Sciatic nerve (tissue), 2 donors: ENCODE measurements at places on chromosomes 3 and 15. TPM values are rescaled to one million over a fixed set of nuclear protein-coding genes. Genes with fewer than 3 reads are reported as not detected.

SORD gene
- 15.4 TPM for total RNA-seq

DNA sequence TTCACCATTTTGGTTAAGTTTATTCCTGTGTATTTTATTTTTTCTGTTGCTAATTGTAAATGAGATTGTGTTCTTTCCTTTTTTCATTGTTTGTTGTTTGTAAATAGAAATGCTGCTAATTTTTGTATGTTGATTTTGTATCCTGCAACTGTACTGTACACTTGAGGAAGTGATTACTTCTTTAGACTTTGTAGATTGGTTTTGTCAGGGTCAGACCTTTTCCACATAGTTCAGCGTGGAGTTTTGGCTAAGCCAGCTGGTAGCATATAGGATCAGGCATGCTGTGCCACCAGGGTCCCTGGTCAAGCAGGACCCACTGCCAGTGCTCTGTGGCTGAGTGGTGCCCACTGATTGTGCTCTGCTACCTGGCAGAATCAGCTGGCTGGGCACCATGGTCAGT, 80.1 kb downstream of the CD200 start:
- DNase-seq = no peak

DNA sequence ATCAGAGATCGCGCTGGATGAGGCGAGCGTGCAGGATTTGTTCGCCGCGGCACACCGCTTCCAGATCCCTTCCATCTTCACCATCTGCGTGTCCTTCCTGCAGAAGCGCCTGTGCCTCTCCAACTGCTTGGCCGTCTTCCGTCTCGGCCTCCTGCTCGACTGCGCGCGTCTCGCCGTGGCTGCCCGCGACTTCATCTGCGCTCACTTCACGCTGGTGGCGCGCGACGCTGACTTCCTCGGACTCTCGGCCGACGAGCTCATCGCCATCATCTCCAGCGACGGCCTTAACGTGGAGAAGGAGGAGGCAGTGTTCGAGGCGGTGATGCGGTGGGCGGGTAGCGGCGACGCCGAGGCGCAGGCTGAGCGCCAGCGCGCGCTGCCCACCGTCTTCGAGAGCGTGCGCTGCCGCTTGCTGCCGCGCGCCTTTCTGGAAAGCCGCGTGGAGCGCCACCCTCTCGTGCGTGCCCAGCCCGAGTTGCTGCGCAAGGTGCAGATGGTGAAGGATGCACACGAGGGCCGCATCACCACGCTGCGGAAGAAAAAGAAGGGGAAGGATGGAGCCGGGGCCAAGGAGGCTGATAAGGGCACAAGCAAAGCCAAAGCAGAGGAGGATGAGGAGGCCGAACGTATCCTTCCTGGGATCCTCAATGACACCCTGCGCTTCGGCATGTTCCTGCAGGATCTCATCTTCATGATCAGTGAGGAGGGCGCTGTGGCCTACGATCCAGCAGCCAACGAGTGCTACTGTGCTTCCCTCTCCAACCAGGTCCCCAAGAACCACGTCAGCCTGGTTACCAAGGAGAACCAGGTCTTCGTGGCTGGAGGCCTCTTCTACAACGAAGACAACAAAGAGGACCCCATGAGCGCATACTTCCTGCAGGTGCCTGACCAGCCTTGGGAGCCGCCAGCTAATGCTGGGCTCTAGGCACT, 819 bp downstream of the KLHL40 start:
- DNase-seq = no peak

DNA sequence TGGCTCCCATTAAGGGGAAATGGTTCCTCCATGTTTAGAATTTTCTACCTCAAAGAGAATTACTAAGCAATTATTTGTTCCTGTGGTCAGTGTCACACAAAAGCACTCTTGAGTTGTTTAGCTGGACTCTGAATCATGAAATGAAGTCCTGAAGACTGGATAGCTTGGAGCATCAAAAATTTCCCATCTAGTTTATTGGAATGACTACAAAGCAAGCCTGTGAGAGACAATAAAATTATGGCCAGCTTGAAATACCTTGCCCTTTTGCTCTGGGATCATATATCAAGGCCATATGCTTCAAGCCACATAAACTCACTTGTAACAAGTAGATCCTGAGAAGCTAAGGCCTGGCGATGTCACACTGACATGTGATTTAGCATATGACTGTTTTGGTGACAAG, 292.3 kb downstream of the TIGIT start:
- no peak for DNase-seq

- DNase-seq = no peak
These were observed 183.6 kb downstream of the NSMCE3 start for GRCh38 chr15:29086001-29086400.

TLR9 gene
- total RNA-seq = 1.1 TPM

DNA sequence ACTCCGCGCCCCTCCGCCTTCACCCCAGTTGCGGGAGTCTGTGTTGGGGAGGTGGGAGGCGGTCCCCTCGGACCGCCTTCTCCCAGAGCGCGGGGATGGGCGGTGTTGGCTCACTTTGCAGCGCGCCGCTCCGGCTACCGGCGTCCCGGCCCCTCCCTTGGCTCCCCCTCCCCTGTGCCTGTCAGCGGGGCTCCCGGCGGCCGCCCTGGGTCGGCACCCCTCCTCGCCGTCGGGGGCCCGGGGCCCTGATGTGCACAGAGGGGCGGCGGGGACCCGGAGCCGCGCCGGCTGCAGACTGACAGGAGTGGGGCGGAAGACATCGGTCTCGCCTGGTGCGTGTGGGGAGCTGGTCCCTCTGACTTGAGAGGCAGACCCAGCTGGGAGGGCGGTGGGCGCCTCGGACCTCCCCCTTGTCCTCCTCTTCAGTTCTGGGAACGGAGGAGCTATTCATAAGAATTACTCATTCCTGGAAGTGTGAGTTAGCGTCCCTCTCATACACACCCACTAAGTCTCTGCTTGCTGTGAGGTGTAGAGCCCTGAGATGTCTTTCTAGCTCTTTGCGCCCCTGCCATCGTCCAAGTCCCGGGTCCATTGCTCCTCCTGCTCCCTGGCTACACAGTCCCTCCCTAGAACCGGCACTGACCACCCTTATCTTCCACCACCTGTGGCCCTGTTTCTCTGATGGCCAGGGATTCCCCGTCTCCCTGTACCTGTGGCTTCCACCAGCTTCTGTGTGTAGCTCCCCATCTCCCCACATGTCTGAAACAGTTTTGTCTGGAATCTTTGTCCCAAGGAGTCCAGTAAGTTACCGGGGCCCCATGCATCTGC, 42.3 kb upstream of the ROPN1 start:
- DNase-seq = no peak

- DNase-seq = no peak
These were observed 5.4 kb upstream of the HEG1 start for GRCh38 chr3:125061170-125061569.

DNA sequence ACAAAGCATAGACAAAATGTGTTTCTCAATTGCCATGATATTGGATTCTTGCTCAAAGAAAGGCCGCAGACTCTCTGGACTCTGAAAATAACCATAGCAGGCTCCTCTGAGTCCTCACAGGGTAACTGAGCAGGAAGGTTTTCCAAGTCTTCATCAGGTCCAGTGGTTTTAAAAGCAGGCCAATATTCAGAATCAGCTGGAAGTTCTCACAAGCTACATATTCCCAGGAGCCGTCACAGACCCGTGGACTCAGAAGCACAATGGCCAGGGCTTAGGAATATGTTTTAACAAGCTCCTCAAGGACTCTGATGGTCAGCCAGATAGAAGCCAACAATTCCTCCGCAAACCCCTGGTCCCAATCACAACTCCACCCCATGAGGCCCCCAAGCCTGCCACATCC, 256.1 kb upstream of the ADAMTS9 start:
- no peak for DNase-seq

DNA sequence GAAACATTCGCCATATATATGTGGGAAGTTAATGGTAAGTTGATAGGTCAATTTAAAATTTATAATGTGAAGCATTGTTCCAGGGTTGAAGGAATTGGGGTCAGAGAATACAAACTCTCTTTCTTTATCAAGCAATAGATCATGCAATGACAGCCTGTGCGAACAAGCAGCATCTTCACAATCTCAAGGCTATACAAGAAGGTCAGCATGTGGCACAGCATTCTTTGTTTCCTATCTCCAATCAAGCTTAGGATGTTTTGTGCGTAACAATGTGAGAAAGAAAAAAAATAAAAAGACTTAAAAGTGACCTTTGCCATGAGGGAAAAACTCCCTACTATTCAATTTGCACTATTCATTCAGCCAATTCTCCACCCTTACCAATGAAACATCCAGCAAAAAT, 288.1 kb upstream of the NECTIN3 start:
- DNase-seq = no peak

- DNase-seq = no peak
These were observed 58.5 kb downstream of the CCNL1 start for GRCh38 chr3:157101486-157101885.

GRCh38 chr15:94683902-94684301, 452.5 kb downstream of the MCTP2 start:
- no peak for DNase-seq

TMEM42 gene
- 21.4 TPM for total RNA-seq

GRCh38 chr3:37969596-37970100, 20.9 kb upstream of the VILL start:
- no peak for DNase-seq

DNA sequence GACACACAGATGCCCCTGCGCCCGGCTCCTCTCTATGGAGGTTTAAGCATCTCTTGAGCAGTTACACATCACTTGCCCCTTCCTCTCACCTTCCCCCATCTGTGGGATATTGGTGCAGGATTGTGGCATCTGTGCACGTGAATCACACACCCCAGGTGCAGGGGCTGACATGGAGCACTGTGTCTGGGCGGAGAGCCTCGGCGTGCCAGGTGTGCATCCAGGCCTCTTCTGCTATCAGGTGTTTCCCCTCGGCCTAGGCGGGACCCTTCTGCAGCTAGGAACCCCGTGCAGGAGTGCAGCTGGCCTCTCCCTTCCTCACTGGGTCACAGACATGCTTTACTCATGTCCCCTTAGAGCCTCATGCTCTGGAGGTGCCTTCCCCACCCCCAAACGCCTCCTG, 33.4 kb upstream of the MUC13 start:
- no peak for DNase-seq

DNA sequence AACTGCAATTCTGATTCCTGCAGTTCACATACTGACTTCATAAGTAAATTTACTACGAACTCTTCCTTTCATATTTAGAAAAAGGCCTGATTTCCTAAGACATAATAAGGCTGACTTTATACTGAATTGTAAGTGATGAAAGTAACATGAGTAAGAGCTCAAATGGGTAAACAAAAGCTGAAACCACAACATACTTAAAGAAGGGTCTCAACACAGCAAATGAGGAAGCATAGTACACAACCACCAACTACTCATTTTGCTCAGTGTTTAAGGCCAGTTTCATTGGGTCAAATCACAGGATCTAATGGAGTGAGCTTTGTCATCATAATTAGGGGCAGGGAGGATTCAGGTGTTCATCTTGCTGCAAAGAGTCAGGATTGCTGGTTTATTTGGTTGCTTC, 81.4 kb downstream of the SETD2 start:
- DNase-seq = no peak

GRCh38 chr15:99452728-99453636, 112.8 kb upstream of the MEF2A start:
- DNase-seq = peak; percentile 86

DNA sequence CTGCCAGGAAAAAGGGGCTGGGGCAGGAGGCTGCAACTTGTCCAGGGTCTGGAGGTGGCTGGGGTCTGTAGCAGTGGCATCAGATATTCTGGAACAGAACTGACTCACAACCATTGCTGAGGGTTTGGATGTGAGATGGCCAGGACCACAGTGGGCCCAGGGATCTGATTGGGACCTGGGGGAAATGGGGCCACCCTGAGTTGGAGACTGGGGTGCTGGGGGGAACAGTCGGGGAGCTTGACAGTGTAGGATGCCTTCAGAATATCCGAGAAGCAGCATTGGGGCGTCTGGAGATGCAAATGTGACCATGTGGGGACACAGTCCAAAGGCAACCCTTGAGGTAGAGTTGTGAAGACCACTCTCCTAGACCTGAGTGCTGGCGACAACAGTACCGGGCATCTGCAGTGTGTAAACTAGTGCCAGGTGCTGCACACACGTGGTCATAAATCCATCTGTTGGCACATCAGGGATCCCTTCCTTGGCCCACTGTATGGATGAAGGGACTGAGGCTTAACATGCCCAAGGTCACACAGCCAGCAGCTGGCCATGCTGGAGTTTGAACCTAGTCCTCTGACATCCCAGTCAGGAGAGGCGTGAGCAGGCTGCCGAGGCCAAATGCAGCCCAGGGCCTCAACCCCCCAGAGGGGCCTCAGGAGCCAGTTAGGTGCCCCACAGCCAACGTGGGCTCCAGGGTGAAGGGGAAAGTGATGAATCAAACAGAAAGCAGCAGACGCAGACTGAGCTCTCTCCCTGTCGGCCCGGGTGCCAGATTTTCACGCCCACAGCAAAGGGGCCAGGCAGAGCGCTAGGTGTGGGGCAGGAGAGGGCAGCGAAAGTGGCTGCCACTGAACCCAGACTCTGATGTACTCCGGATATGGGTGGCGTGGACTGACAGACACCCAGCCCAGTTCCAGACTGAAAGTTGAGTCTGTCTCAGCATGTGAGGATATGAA, 18.8 kb downstream of the HEMK1 start:
- DNase-seq = no peak

DNAJA4 gene
- 18.0 TPM for total RNA-seq

- DNase-seq = no peak
These were observed 387.0 kb downstream of the TUSC7 start for GRCh38 chr3:117096549-117096948.

RTP1 gene
- not detected for total RNA-seq

- no peak for DNase-seq
These were observed 128.4 kb upstream of the HACD2 start for GRCh38 chr3:123713211-123713610.

DNA sequence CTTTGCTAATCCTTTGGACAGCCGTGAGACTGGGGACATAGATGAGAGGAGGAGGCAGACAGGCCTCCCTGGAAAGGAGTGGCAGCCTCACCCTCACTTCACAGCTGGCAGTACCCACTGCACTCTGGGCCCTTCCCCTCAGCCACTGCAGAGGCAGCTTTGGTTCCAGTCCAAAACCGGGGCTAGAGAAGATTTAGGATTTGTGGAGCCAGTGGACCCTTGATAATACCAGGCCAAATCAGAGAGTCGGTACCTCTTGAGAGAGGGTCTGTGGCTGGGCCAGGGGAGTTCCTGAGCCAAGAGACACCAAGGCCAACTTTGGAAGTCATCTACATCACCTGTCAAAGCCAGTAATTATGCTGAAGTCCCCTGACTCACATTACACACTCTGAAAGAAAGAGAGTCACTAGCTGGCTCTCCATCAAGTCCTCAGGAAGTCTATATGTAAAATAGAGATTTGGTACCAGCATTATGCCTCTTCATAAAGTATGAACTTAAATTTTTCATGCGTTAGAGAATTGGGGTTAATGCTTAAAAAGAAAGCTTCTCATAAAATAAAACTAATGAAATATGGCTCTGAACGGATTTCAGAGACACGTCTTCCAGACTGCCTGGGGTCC, 244.1 kb upstream of the SEMA6D start:
- DNase-seq = no peak

- no peak for DNase-seq
These were observed 24.1 kb upstream of the SLC6A1 start for GRCh38 chr3:10968401-10968800.

DNA sequence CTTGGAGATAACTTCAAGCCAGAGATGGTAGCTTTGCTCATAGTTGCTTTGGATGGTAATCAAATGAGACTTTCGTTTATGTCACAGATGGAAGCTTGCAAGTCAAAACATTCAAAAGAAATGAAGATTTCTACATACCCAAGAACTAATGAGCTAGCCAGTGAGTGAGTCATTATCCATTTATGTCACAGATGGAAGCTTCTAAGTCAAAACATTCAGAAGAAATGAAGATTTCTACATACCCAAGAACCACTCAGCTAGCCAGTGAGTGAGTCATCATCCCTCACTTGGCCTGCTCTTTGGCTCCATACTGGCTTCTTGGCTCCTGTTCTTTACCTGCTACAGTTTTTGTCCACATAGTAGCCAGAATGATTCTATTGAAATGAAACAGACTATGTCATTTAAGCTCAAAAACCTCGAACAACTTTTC, 559.8 kb upstream of the CBLB start:
- DNase-seq = no peak
